ENCODE measurements at places on chromosomes 2 and 18.

GRCh38 chr18:12017081-12017480 is 35.8 kb downstream of the IMPA2 start:
- DNase-seq = no peak

- DNase-seq = no peak
Measured at GRCh38 chr2:117700471-117700870, 114.0 kb upstream of the DDX18 start.

DNA sequence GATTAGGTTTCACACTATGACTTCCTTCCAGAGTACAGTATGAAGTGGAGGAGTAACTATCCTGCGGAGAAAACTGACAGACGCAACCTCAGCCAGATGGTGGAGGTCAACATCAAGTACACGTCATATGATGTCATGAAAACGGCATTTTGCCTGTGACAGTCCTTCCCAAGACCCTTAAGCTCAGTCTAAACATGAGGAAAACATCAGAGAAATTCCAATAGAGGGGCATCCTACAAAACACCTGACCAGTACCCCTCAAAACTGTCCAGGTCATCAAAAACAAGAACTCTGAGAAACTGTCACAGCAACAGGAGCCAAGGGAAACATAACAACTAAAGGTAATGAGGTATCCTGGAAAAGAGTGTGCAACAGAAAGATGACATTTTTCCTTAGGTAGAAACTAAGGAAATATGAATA is 1.7 kb downstream of the RNU4ATAC start:
- no peak for DNase-seq

GRCh38 chr18:78376046-78376445 is 603.6 kb upstream of the SALL3 start:
- no peak for DNase-seq

DNA sequence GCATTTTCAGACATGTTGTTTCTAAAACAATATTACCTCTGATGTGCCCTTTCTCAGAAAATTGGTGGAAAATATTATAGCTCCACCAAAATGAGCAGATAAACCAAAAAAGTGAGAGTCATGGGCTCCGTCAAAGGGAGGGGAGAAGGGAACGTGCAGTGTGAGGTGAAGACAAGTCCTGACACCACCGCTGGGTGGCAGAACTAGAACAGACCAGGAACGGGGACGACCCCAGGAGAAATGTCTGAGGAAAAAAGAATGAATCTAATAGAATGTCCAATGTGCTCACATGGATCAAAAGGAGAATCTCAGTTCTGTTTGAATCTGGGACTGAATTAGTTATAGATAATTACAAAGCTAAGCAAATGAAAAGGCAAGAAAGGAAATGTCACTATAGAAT is 22.6 kb upstream of the BCL2 start:
- DNase-seq = peak; percentile 7

- no peak for DNase-seq
Measured at GRCh38 chr2:161207941-161208340, 47.7 kb downstream of the TANK start.

- DNase-seq = no peak
Measured at GRCh38 chr2:126799301-126799700, 99.4 kb upstream of the TEX51 start.

GRCh38 chr2:152560166-152560565 is 157.1 kb downstream of the PRPF40A start:
- DNase-seq = no peak

GRCh38 chr2:68253219-68254068 is 1.1 kb upstream of the PPP3R1 start:
- no peak for DNase-seq
